Cerebellar nuclear complex (tissue), 1 donor: ENCODE measurements at places on chromosomes 7 and 10.

DNA sequence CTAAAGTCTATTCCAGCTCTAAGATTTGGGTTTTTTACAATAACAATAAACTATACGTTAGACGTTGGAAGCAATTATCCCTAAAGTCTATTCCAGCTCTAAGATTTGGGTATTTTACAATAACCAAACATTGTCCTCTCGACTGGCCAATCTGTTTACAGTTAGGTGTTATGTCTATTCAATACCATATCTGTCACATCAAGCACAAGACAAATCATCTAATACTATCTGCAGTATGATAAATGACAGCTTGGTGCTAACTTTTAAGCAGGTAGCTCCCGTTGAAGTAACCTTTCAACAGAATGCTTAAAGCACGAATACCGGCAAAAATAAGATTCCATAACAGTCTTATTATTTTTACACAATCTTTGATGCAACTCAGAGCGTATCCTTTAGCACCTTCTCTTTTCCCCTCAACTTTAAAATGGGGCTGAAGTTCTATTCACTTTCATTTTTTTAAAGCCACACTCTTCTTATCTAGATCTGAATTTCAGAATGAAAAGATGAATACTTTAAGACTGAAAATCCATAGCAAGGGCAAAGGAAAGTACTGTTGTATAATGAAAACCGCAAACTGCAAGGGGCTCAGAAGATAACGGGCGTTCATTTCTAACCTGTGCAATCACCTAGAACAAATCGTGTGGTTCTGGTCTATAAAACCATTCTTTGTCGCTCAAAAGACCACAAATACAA lies 925 bp downstream of the H2AZ2 start:
- DNase-seq = no peak

DNA sequence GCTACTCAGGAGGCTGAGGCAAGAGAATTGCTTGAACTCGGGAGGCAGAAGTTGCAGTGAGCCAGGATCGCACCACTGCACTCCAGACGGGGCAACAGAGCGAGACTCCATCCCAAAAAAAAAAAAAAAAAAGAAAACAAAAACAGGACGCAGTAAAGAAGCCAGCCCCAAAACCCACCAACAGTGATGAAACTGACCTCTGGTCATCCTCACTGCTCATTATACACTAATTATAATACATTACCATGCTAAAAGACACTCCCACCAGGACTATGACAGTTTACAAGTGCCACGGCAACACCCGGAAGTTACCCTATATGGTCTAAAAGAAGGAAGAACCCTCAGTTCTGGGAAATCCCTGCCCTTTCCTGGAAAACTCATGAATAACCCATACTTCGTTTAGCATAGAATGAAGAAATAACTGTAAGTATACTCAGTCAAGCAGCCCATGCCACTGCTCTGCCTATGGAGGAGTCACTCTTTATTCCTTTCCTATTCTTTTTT lies 40.0 kb upstream of the EIF4H start:
- DNase-seq = no peak

DNA sequence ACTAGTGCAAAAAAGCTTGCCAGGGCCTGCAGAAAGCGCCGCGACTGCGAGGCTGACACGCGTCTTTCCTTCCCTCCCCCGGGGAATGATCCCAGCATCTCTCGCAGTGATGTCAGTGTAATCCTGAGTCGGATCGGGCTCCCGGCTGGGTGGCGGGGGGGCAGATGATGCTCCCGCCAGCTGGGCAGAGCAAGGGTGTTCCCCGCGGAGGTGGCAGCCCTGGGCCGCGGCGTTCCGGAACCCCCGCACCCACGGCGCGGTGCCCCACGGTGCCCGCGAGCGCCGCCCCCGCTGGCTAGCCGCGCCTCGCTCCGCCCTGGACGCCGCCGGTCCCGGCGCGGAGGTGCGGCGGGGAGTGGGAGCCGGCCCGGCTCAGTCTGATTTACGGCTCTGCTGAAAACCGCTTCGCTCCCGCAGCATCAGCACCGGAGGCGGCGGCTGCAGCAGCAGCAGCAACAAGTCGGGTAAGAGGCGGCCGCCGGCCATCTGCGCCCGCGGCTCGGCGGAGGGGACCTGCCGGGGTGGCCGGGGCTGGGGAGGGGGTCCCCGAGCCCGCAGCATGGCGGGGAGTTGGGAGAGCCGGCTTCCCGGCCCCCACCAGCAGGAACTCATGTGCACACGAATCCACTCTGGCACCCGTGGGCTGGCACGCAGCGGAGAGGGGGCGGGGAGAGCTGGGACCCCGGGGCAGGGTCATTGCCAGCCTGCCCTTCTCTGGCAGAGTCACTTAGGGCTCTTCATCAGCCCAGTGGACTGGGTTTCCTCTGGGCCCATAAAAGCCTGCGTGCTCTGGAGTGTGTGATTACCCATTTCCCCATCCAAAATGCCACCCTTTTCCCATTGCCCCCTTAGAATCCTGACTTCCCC lies at the start of gene ZNF365:
Gene ZNF365 (plus strand): TSS at position 375 of the 867 bp plus-strand sequence. CDS start 1,825 bp downstream, outside the sequence.
- DNase-seq = no peak

DNA sequence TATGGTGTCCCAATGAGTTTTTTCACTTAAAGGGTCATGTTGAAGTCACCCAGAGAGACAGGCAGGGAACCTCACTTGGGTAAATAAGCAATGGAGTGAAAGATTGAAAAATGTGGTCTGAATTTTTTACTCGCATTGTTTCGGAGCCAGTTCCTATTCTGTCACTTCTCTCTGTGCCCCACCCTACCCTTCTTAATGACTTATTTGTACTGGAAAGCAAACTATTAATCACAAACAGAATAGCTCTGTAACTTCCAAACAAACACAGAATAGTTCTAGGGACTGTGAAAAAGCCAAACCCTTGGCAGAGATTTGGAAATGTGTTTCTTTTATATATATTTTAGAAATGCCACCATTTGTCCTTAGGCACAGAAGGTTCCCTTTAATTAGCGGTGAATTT lies 76.0 kb downstream of the LRMDA start:
- DNase-seq = no peak

- DNase-seq = no peak
Observed at GRCh38 chr10:79320820-79321493, 26.3 kb upstream of the PPIF start.

GRCh38 chr10:132257271-132257670 lies 50.5 kb downstream of the STK32C start:
- no peak for DNase-seq

DNA sequence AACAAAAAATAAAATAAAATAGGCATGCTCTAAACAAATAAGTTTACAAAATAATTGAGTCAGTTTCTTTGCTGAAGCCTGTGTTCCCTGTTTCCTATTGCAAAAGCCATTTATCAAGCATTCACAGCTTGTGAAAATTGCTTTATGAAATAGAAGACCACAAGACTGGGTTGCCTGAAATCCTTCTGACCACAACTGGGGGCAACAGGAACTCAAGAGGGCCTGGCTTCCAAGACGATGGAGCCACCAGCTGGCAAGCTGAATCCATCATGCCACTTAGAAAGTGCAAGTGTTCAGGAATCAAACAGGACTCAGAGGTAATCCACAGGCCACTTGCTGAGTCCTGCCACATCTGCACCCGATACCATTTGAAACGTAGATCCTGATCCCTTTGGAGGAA lies 752 bp upstream of the ABCA13 start:
- DNase-seq = no peak

DNA sequence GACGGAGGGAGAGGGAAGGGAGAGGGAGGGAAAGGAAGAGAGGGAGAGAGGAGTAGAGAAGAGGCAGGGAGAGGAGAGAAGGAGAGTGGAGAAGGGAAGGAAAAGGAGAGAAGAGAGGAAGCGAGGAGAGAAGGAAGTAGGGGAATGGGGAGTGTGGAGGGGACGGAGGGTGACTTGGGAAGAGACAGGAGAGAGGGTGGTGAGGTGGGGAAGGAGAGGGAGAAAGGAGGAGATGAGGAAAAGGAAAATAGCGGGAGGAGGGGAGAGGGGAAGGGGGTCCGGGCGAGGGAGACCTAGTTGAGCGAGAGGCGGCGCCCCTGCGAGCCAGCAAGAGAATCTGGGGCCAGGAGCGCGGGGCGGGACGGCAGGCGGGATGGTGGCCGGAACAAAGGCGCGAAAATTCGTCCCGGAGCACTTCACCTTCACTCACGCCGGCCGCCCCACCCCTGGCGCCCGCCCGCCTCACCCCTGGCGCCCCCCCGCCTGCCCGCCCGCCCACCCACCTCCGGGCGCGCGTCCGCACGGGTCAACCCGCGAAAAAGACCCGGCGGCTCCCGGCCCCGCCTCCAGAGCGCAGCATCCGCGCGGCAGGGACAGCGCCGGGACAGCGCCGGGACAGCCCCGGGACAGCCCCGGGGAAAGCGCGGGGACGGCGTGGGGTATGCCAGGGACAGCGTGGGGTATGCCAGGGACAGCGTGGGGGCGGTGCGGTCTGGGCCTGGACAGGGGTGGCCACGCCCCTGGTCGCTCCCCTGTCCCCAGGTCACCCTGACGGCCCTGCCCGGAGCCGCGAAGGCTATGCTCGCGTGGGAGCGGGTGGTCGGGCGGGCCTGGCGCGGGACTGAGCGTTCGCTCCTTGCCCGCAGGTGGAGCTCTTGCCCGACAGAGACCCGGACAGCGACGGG lies 4.2 kb downstream of the VSTM2A start:
- DNase-seq = no peak

DNA sequence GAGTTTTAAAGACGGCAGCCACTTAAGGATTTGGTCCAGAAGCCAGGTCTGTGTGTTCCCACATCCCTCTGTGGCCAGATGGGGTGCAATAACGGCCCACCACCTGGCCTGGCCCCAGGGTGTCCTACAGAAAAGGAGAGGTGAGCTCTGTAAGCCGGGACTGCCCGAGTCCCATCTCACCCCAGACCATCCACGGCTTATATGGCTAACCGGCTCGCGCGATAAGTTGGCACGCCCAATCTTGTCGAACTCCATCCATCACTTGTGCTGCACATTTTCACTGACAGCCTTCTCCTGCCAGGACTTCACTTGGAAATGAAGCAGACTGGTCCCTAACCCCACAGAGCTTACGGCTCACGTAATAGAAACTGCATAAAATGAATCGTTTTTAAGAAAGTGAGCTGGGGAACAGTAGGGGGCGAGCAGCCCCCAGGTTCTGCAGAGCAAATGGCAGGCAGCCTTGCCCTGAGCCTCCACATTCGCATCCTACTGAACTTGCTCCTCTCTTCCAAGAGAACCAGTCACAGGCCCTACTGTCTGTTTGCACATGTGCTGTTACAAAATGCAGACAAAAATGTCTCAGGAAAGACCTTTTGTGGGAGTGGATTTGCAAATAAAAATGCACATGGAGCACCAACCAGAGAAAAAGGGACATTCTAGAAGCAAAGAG lies 98.2 kb downstream of the TNS3 start:
- DNase-seq = no peak

- no peak for DNase-seq
Observed at GRCh38 chr10:31130406-31130805, 98.7 kb upstream of the ZNF438 start.

GRCh38 chr7:127933146-127933545 lies 98.1 kb downstream of the LRRC4 start:
- DNase-seq = no peak

GRCh38 chr7:102473271-102473991 lies 5.3 kb downstream of the POLR2J start:
- no peak for DNase-seq

- DNase-seq = no peak
Observed at GRCh38 chr10:58712982-58713381, 200.3 kb downstream of the BICC1 start.

- no peak for DNase-seq
Observed at GRCh38 chr7:55132890-55133551, 114.2 kb downstream of the EGFR start.

DNA sequence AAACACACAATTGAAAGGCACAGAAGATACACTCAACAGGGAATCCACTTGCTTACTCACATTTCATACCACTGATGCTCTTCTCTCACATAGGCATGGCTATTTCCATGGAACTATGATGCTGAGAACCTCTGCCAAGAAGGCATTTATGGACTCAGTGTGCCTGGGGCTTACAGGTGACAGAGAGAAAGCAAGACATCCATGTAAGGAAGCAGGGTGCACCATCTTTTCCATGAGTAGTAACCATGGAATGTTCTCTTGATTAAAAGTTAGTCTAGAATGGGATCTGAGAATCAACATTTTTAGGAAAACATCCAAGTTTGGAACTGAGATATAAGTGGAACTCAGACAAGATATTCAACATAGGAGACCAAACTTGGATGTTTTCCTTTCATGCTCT lies 52.5 kb upstream of the MACC1 start:
- no peak for DNase-seq

DNA sequence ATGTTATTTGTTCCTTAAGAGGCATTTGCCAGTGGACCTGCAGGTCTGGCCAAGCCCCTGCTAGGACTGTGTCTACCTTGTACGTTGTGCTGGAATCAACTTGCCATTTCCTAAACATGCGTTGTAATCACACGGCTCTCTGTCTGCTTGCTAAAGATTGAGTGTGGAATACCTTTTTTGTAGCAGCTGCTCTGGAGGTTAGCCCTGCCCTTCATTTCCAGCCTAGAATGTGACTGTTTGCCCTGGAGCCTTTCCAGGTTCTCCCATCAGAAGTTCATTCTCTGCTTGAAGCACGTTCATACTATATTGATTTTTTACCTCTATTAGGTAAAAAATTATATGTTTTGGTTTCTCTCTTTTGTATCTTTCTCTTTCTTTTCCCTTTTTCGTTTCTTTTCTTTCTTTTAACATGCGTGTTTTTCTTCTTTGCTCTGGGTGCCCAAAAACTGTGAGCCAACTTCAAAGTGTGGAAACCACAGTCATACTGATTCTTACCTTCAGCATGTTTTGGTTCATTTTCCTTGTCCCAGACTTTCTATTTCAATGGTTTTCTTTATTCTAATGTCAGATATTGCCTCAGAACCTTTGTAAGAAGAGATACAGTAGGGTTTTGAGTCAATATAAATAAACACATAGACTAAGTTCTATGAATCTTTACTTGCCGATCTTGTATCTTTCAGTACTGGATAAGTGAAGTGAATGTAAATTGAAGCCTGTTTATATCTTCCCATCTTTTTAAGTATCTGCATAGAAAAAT lies 111.9 kb upstream of the RPA3 start:
- DNase-seq = no peak

- DNase-seq = no peak
Observed at GRCh38 chr10:48777110-48777509, 92.4 kb downstream of the WDFY4 start.

DNA sequence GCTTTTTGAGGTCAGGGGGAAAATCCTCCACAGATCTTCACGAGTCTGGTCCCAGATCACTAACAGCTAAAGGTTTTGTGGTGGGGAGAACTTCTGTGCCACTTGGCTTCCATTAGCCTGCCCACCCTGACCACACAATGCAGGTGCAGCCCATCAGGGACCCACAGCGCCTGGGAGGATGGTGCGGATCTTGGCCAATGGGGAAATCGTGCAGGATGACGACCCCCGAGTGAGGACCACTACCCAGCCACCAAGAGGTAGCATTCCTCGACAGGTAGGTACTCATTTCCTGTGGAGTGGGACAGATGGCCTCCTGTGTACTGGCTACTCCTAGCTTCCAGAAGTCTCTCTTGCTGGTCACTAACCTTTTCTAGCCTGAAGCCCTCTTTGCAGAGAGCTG lies 1.5 kb downstream of the FAM241B start:
- DNase-seq = no peak

GRCh38 chr7:110914263-110914662 lies 176.7 kb upstream of the LRRN3 start:
- no peak for DNase-seq
